ENCODE measurements at places on chromosomes 7 and 10.

DNA sequence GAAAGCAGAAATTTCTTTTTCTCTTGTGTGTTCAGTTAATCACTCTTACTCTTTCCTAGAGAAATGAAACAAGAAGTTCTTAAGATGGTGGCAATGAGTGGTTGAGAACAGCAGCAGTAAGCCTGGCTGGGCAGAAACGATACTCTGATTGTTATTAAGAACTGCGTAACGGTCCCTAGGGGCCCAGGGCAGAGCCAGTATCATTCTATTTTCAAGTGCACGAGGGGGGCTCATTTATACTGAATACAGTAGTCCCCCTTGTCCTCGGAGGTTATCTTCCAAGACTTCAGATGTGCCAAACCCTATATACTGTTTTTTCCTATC is 64.9 kb downstream of the EEPD1 start:
- no peaks in the 10 kb centered on the region for H3K27me3 ChIP-seq
- H3K4me1 ChIP-seq: no peaks in the 10 kb centered on the region
- H3K4me3 ChIP-seq: no peak overlapping the region
- H3K36me3 ChIP-seq: no peaks in the 10 kb centered on the region
- H3K27ac ChIP-seq: no peak overlapping the region
- no peak for DNase-seq

DNA sequence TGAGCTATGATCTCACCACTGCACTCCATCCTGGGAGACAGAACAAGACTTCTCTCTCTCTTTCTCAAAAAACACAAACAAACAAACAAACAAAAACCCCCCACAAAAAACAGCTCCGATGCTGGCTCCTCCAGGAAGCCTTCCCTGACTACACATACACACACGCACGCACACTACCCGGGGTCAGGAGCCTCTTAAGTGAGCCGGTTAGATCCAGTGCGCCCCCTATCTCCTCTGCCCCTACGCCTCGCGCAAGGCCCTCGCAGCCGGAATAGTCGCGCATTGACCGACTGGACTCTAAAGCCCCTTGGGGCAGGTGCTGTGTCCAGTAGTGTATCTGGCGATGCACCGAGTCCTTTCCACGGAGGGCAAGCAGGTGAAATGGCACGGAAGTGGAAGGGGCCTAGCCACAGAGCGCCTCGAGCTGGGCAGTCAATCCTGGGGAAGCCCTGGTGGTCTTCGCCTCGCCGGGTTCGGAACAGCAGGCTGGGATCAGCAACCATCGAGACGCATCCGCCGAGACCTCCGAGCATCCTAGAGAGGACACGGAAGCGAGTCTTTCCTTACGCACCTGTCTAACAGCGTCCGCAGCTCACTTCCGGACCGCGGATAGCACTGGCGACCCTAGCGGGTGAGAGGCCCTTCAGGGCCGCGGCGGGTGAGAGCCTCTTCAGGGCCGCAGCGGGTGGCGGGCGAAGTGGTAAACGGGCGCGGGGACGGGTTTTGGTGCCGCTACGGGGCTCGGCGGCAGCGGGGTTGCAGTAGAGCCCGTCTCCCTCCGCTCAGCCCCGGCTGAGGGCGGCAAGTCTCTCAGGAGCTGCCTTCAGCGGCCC is at the start of gene ZSCAN25:
TSS of gene ZSCAN25 (plus strand) at position 588 of the 833 bp plus-strand sequence. CDS start 2,661 bp downstream, outside the sequence.
- peak within 1 kb of the TSS; percentile 83 for H3K4me3 ChIP-seq
- H3K27ac ChIP-seq: peak within 1 kb of the TSS; percentile 73
- H3K36me3 ChIP-seq: peaks cover 35% of the 10 kb centered on the region
- H3K27me3 ChIP-seq: peaks cover 11% of the 10 kb centered on the region
- peak; percentile 85 for DNase-seq
- H3K4me1 ChIP-seq: peaks cover 33% of the 10 kb centered on the region

GRCh38 chr7:139647814-139648390 is 124.4 kb downstream of the CLEC2L start:
- no peak overlapping the region for H3K27ac ChIP-seq
- peaks cover 5% of the 10 kb centered on the region for H3K36me3 ChIP-seq
- H3K4me3 ChIP-seq: no peak overlapping the region

DNA sequence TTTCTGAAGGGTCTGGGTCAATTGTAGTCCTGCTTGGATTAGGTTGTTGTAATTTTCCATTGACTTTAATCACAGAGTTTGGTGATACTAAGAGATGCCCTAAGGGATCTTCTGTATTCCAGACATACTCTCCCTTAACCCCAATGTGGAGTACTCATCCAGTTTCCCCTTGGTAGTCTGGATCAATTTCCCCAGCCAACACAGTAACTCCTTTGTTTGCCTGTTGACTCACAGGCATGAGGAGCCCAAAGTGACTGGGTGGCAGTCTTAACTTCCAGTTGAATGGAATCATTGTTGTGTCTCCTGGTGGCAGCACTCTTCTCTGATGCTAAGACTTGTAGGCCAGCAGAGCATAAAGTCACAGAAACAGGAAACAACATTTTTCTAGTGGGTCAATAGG is 41.5 kb upstream of the PIK3CG start:
- H3K27me3 ChIP-seq: no peaks in the 10 kb centered on the region
- H3K4me1 ChIP-seq: peaks cover 26% of the 10 kb centered on the region
- peak; percentile 73 for DNase-seq
- H3K36me3 ChIP-seq: peaks cover 6% of the 10 kb centered on the region

DNA sequence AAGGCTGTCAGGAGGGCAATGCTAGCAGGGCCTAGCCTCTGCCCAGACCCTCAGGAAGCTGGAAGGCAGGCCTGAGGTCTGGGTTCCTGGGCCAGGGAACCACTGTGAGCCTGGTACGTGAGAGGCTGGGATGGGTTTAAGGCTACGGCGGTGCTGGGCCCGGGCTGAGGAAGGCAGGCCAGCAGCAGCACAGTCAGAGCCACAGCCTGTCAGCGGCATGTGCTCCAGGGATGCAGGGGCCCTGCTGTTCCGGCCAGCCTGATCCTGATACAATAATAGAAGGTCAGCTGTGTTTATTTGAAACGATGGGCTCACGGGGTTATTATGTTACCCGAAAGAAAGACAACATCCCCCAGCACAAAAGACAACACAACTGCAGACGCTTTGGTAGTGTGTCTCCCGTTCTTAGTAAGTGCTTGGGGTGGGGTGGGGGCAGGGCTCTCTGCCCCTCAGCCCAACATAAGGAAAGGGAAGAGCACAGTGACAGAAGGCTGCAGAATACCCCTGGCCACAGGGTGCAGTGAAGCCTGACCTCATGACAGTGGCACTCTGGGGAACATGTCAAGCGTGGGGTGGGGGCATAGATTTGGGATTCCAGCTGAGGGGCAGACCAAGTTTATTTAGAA is 95.0 kb downstream of the COL13A1 start:
- no peak overlapping the region for H3K4me3 ChIP-seq
- no peak overlapping the region for H3K27ac ChIP-seq
- no peak for DNase-seq
- H3K36me3 ChIP-seq: no peaks in the 10 kb centered on the region

DNA sequence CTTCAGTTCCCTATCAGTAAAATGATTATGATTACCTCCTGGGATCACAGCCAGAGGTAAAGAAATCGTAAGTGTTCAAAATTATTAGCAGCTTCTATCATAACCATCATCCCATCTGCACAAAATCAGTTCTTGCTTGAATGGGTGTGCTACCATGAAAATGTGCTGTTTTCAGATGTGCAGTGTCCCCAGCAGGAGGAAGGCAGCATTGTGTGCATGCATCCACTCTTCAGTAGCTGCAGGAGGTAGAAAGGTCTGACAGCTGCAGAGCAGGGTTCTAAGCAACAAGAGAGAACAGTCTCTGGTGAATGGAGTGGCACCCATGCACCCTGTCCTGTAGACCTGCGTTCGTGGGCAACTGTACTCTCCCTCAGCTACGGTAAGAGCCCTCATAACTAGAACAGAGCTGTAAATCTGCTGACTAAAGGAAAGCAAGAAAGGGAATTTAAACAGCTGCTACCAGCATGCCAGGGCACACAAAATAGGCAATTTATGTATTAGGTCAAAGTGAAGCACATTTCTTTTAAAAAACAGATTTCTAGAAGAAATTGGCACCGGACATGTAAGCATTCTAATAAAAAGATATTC is 21.2 kb downstream of the VSTM2A start:
- DNase-seq: no peak
- H3K4me3 ChIP-seq: no peak overlapping the region
- H3K27me3 ChIP-seq: no peaks in the 10 kb centered on the region
- peaks cover 8% of the 10 kb centered on the region for H3K4me1 ChIP-seq
- no peaks in the 10 kb centered on the region for H3K36me3 ChIP-seq

All from Calu3 (cell line).